Aorta (tissue), 5 donors: ENCODE measurements at places on chromosomes 2 and 18.

DNA sequence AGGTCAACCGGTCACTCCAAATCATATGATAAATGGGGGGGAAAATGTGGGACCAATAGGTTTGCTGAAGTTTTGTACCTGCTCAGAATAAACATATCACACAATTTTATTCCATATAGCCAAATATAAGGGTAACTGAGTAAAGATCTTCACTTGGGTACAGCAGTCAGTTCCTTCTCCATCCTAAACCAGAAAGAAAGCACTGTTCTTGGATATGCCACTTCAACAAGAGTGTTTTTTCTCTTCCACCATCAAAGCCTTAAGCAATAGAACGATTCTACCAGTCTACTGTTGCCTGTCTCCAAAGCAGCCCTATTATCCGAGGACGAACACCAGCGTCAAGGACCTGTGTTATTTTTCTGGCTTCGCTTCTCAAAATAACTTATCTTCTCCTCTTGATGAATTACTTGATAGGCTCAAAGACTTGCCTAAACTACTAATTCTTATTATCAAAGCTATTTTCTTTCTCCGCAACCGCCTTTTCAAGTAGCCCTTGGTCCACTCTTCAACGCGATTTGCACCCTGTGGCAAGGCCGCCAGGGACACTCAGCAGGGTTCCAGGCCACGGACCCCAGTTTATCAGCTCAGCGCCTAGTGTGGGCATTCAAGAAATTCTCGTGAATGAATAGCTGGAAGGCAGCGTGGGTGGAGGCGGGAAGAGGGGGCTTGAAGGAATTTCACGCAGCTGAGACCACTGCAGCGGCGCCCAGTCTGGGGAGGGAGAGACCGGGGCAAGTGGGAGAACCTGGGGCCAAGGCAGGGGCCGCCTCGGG lies 646 bp downstream of the ALS2 start:
- DNase-seq = no peak

DNA sequence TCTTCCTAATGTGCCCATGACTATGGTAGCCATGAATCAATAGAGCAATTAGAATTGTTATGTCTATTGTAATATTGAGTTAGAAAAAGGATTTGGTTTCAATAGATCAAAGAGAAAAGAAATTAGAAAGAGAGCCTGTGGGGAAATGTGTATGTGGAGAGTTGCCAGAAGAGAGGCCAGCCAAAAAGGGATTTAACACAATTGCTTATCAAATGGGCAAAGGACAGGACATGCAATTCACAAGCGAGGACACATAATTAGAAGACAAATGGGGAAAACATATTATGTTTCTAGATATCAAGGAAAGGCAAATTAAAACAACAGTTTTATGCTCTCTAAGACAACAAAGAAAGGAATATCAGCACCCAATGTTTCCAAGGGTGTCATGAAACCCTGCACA lies 403.2 kb upstream of the KLHL29 start:
- no peak for DNase-seq

DNA sequence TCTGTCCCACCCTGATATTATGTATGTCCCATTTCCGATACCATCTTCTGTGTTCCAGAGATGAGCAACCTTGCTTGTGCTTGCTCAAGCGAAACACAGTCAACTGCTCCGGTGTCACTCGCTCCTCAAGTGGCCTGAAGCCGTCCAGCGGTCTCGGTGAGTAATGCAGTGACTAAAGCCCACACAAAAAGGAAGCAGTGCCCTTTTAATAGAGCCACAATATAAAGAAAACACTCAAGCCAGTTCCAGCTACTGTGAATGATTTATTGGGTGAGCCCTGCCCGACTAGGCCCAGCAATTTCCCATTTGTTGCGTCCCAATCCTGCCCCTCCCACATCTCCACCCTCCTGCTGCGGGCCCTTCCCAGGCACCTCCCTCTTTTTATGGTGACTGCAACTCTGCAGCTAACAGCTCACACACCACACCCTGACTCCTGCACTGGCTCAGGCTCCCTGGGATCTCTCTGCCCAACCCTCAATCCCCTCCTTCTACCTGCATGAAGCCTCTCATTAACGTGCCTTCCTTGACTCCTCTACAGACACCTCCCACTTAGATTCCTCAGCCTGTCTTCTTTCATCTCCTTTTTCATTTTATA lies 44.2 kb upstream of the DSC1 start:
- DNase-seq = peak; percentile 74

DNA sequence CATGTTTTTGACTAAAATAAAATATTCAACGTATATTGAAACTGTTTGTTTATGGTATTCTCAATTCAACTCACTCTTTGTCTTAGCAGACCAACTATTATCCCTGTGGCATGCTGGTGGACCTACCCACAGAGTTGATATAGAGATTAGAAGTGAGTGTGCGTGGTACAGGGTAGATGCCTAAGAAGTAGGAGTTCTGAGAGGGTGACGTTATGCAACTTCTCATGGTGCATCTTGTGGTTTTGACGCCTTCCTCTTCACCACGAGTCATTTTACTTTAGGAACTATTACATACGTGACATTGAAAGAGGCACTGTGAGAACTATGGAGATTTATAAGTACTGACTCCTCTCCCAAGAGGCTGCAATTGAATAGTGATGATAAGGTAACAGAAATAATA lies 26.6 kb upstream of the NAPG start:
- DNase-seq = no peak

DNA sequence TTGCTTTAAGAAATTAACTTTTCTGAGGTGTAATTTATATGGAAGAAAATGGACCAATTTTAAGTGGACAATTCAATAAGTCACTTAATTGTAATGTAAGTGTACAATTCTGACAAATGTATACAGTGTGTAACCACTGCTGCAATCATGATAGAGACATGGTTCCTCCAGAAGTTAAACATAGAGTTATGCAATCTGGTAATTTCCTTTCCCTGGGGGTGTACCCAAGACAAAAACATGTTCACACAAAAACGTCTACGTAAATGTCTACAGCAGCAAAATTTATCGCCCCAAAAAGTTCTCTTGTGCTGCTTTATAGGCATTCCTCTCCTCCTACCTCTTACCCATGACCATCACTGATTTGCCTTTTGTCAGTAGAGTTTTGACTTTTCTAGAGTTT lies 141.5 kb downstream of the AQP4 start:
- DNase-seq = no peak

DNA sequence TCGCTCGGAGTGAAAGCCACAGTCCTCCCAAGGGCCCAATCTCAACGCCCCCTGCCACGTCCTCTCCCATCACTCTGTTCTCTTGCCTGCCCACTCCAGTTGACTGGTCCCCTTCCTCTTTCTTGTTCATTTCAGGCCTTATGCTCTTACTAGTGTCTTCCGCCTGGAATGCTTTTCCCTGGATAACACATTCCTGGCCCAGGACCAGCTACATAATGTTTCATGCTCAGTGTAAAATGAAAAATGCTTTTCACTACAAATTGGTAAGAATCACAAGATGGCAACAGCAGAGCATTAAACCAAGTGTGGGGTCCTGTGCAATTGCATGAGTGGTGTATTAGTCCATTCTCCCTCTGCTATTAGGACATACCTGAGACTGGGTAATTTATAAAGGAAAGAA lies 417.2 kb upstream of the KLHL29 start:
- no peak for DNase-seq

DNA sequence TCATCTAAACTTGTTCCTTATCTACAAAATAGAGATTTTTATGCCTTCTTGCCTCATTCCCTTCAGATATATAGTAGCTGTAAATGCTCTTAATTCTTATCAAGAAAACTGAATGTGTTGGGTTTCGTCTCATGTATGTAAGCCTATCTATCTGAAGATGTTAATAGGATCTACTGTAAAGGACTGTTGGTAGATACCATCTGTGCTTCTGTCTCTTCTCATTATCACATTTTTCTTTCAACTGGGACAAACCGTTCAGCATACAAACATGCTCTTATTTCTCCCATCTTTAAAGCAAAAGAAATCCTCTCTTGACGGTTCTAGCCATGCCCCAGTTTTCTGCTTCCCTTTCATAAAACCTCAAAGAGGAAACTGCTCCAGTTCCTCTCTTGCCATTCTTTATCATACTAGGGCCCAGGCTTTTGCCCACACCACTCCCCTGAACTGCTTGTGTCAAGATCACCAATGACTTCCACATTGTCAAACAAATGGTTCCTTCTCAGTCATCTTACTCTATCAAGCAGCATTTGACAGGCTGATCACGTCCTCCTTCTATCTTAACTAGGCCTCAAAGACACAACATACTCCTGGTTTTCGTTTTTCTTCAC lies 88.7 kb downstream of the ARHGEF33 start:
- no peak for DNase-seq

DNA sequence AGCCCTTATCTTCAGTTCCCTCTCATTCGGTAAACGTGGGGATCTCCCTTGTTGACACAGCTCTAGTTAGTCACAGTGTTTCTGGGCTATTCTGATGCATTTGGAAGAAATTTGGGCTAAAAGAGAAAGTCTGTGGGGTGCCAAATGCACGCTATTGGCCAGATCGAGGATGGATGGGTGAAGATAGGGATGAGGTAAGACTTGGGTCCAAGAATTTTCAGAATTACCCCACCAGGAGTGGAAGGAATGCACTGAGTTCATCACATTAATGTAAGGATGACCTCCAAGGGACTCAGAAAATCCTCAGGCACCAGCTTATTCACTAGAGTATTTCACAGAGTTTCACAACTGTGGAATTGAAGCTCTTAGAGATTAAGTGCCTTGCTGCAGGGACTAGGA lies 49.3 kb downstream of the NRP2 start:
- no peak for DNase-seq

DNA sequence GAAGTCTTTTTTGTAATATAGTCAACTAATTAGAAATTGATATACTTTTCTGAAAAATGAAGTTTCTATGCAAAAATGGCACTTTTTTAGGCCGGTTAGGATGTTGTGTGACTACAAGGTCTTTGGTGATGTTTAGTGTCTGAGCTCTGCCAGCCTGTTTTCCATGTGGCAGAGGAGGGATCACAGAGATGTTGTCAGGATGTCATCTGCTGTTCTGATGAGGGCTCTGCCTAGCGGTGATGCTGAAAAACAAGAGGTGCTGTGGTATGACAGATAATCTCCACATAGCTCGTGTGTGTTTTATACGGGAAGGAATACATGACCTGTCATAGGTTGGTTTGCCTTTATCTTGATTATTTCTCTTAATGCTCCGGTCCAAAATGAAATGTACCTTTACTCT lies 12.0 kb upstream of the IAH1 start:
- DNase-seq = no peak

GRCh38 chr2:119112770-119113488 lies 45.6 kb downstream of the C1QL2 start:
- DNase-seq = no peak

- no peak for DNase-seq
Measured at GRCh38 chr2:209619782-209620181, 151.8 kb upstream of the UNC80 start.

DNA sequence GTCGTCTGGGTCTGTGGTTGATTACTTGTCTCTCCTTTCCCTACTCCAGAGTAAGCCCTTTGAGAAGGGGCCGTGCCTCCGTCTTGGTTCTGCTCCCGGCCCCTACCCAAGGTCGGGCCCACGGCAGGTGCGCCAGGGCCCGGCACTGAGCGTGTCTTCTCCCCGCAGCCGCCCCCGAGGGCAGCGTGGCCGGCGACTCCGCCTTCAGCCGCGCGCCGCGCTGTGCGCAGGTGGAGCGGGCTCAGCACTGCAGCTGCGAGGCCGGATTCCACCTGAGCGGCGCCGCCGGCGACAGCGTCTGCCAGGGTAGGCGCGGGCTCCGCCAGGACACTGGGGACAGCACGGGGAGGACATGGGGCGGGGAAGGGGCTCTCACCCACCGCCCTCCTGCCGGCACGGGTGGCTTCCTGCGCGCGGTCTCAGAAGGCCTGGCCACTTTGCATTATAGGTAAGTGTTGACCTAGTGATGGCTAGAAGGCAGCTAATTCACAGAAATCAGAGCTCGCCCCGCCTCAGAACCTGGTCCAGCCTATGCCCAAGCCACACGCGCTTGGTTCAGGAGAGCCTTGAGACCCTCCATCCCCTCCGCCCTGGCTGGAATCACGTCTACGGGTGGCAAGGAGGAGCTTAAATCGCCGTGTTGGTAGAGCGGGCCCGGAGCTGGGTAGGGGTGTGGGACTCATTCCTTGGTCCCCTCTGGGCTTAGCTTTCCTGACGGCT lies 43.5 kb downstream of the FBLN7 start:
- no peak for DNase-seq

- no peak for DNase-seq
Measured at GRCh38 chr18:58808349-58808748, 56.3 kb upstream of the ZNF532 start.

- DNase-seq = peak; percentile 86
Measured at GRCh38 chr2:160062292-160063005, at the start of gene PLA2R1. Gene PLA2R1, minus strand, starts transcription at chr2:160062615. Its CDS starts 212 bp downstream, at chr2:160062403.

DNA sequence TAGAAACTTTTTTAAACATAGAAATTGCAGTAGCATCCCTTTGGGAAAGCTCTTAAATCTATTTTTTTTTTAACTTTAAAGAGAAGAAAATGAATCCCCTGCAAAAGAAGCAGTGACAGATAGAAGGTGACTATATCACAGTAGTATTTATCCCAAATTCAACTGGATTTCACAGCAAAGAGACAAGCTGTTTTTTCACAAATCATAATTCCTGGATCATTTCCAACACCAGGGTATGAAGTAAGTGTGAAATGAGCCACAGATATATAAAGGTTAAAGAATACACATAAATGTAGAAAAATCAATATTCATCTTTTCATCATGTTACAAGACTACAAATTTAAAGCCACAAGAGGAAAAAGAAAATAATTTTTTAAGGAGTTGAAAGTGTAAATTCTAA lies 1404.9 kb upstream of the NXPH2 start:
- no peak for DNase-seq

DNA sequence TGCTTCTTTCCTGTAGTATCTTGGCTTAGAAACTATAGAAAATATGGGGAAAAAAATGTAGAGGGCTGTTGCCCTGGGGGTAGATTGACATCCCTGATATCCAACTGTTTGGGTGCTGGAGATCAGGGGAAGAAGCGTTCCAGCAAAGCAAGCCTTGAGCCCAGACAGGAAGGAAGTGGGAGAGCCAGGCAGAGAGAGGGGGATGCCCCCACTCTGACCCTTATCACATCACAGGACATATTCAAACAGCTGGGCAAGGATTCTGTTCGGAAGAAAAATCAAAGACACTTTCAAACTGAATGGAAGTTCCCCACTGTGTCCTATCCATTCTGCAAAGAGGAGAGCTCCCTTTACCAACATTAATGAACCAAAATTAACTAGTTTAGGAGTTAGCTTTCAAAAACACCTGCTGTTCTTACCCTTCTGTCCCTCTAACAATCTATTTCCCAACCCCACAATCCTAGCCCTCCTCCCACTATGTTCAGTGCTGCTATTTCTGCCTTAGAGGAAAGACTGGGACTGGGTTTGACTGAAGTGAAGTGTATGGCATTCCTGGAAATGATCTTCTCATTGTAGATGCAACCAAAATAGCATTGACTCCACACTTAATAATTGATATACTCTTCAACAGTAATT lies 16.9 kb upstream of the KCNG3 start:
- DNase-seq = no peak

GRCh38 chr2:238326801-238327365 lies 6.6 kb downstream of the TRAF3IP1 start:
- no peak for DNase-seq

DNA sequence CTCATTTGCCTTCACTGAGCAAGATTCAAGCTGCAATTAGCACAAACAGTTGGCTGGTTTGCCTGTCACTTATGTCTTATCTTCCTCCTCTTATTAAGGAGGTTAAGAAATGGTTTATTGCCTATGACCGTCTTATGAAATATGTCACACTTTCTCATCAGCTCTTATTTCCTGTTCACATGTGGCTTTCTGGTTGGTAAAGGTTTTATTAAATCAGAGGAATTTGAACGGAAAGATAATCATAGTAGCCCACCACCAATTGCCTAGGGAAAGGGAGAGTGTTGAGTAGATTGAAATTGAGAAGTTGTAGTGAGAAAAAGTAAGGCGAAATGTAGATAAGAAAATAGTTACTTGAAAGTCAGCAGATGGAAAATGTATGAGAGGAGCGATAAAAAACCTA lies 4.2 kb upstream of the IL1R1 start:
- DNase-seq = no peak
